ENCODE measurements at places on chromosomes 6 and 20.

GRCh38 chr6:33658982-33659689 is 38.0 kb downstream of the ITPR3 start:
- DNase-seq = no peak

- peak; percentile 87 for DNase-seq
These were observed 18.0 kb downstream of the ATP9A start for GRCh38 chr20:51750037-51750769.

GRCh38 chr6:89483111-89483720 is 50.3 kb downstream of the ANKRD6 start:
- no peak for DNase-seq

- no peak for DNase-seq
These were observed 89.3 kb downstream of the MRPL14 start for GRCh38 chr6:44037847-44038542.

DNA sequence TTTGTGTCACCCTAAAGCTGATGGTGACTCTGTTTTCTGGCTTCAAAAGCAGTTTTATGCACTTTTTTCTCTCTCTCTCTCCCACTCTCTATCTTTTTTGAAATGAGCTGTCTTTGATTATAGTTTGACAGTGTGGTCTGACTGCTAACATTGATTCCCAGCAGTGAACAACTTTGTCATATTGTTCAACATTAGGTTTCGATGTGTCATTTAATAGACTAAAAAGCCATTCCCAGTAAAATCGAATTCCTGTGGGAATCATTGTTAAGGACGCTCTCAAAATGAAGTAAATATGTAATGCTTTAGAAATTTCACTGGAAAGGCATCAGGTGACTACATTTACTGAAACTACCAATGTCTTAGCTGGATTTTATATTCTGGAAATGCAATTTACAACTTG is 69.9 kb upstream of the FLRT3 start:
- no peak for DNase-seq

GRCh38 chr6:157944983-157945931 is 36.4 kb upstream of the SYNJ2 start:
- DNase-seq = no peak

- DNase-seq = no peak
These were observed 96.5 kb downstream of the PLEKHG1 start for GRCh38 chr6:150696190-150696589.

Data from stomach (tissue), 19 donors.